Central memory CD8-positive, alpha-beta T cell (primary cell): ENCODE measurements at places on chromosomes 2 and 18.
A peak's percentile ranks its signal among the peaks of the same experiment; 100 is the strongest.

DNA sequence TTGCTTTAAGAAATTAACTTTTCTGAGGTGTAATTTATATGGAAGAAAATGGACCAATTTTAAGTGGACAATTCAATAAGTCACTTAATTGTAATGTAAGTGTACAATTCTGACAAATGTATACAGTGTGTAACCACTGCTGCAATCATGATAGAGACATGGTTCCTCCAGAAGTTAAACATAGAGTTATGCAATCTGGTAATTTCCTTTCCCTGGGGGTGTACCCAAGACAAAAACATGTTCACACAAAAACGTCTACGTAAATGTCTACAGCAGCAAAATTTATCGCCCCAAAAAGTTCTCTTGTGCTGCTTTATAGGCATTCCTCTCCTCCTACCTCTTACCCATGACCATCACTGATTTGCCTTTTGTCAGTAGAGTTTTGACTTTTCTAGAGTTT is 141.5 kb downstream of the AQP4 start:
- no peak overlapping the region for H3K27ac ChIP-seq
- no peaks in the 10 kb centered on the region for H3K36me3 ChIP-seq
- DNase-seq: no peak
- no peak overlapping the region for H3K4me3 ChIP-seq

DNA sequence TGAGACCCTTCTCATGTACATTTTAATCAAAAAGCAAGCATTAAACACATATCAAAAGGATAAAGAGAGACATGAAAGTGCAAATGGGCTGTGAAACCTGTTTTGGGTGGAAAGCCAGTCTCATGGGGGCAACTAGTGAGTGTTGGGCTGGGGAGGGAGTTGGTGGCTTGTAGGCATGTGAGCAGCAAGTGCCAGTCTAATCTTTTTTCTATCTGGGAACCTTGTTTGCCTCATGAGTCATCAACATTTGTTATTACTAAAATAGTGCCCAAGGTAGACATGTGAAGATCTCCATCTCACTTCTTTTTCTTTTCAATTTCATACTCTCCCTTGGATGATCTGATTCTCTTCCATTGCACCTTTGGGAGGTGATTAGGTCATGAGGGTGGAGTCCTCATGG is 613.9 kb upstream of the GYPC start:
- DNase-seq: no peak
- H3K4me1 ChIP-seq: no peaks in the 10 kb centered on the region
- H3K4me3 ChIP-seq: no peak overlapping the region
- no peak overlapping the region for H3K27ac ChIP-seq
- H3K36me3 ChIP-seq: no peaks in the 10 kb centered on the region

DNA sequence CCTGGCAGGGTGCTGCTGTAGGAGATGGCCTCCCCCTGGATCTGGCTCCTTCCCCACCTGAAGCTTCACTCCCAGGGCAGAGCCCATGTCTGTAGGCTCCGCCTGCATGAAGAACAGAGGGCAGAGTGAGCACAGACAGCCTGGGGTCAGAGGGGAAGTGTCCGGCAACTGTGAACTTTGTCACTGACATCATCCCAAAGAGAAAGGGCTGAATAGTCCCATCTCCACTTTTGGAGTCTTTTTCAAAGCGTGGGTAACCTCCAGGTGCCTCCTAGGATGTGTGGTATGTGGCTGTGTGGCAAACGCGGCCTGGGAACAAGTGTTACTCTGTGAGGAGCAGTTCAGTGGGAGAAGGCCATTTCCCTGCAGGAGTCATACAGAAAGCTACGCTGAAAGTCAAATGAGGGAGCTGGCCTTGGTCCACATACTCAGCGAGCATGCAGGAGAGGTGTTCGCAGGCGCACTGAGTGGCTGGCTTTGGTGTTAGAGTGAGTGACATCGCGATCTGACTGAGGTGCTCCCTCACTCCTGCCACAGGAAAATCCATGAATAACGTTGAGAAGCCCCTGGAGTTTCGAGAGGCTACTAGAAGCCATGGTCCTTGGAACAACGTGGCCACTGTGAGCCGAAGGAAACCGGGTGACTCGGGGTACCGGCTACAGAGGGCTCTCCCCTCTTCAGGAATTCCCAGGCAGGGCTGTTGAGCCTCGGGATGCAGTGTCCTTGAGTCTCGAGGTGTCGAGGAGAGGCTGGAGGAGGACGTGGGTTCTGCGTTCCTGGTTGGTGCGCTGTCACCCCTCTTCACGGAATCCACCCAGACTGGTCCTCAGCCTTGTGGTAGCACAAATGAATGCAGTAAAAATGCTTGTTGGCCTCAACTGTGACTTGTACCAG is 54.7 kb downstream of the CABLES1 start:
- H3K4me1 ChIP-seq: no peaks in the 10 kb centered on the region
- no peaks in the 10 kb centered on the region for H3K36me3 ChIP-seq
- H3K27ac ChIP-seq: no peak overlapping the region
- no peak overlapping the region for H3K4me3 ChIP-seq
- no peak for DNase-seq
- no peaks in the 10 kb centered on the region for H3K27me3 ChIP-seq

DNA sequence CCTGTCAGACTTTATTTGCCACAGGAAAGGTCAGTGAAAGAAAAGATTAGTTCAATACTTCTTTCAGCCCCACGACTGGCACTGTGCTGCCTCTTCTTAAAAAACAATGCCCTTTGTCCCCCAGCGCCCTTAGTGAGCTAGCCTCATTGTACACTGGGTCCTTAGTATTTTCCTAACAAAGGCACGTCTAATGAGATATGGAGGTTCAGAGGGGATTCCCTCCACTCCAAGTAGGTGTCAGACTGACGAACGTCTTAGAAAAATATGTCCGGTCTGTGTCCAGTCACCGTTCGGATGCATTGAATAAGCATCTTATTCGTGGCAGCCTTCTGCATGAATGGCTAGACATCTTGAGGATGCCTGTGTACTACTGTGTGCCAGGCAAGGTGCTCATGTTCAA is 1.1 kb downstream of the FECH start:
- H3K4me1 ChIP-seq: peaks cover 42% of the 10 kb centered on the region
- H3K27me3 ChIP-seq: no peaks in the 10 kb centered on the region
- H3K27ac ChIP-seq: peak overlapping the region; percentile 89
- H3K4me3 ChIP-seq: peak overlapping the region; percentile 85
- DNase-seq: no peak

GRCh38 chr2:151904021-151904420 is 75.8 kb upstream of the ARL5A start:
- no peak overlapping the region for H3K27ac ChIP-seq
- H3K4me3 ChIP-seq: no peak overlapping the region
- no peaks in the 10 kb centered on the region for H3K4me1 ChIP-seq
- no peak for DNase-seq

GRCh38 chr2:29567906-29568520 is 353.4 kb downstream of the ALK start:
- H3K4me1 ChIP-seq: no peaks in the 10 kb centered on the region
- H3K4me3 ChIP-seq: no peak overlapping the region
- peaks cover 3% of the 10 kb centered on the region for H3K36me3 ChIP-seq
- no peak for DNase-seq

GRCh38 chr2:189249171-189249570 is 69.6 kb upstream of the COL5A2 start:
- no peaks in the 10 kb centered on the region for H3K36me3 ChIP-seq
- DNase-seq: no peak
- no peak overlapping the region for H3K27ac ChIP-seq
- no peak overlapping the region for H3K4me3 ChIP-seq

DNA sequence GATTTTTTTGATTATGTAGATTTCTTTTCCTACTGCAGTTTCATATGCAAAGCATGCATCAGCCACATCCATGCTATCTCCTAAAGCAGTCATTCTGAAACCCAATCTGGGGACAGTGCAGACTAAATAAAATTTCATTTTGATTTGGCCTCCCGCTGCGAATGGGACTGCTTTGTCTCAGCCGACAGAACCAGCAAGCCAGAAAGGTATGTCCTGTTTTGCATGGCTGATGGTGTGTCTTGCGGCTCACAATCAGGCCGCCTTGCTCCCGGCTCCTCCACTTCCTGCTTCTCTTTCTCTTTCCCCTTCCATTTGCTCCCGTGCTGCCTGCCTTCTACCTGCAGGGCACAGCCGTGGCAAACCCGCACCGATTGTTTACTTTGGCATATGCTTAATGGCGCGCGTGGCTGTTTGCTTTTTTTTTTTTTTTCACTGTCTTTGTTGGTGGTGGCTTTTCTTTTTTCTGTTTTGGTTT is 419.6 kb upstream of the POU3F3 start:
- peaks cover 8% of the 10 kb centered on the region for H3K27me3 ChIP-seq
- H3K36me3 ChIP-seq: no peaks in the 10 kb centered on the region
- H3K4me1 ChIP-seq: peaks cover 5% of the 10 kb centered on the region
- no peak overlapping the region for H3K27ac ChIP-seq

DNA sequence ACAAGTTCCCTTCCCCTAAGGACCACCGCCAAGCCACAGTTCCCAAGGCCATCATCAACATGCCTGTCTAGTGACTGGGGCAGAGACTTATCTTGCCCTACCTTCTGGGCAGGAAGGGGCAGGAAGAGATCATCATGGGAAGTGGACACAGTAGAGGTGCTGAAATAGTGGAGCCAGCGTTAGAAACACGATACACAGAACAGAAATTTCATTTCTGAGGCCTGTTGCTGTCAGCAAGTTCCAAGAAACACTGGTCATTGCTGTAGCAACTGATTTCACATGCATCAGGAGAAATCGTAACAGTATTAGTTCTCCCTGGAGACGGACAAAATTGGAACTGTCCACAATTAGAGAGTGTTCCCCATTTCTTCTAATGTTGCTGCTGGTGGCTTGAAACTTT is 83.0 kb downstream of the COLEC12 start:
- DNase-seq: no peak
- H3K27ac ChIP-seq: no peak overlapping the region
- no peak overlapping the region for H3K4me3 ChIP-seq
